Suppressor macrophage treated with lipopolysaccharide for 4 hours (primary cell): ENCODE measurements at places on chromosomes 4 and X.

GRCh38 chrX:19772822-19773628 lies 114.4 kb downstream of the SH3KBP1 start:
- DNase-seq, result no peak

DNA sequence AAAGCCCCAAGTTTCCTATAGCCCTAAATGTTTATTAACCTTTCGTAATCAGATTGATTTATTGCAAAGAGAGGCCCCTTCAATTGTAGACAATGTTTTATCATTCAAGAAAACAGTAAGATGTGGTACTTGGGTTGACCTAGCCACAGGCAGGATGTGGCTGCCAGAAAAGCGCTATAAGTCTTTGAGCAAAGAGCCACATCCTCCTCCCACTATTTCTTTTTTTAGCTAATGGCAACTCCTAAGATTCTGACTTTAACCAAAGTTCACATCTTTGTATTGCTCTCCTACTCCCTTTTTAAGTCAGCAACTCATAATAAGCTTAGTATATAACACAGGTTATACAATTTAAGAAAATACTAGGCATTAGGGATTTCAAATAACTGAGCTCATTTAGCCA lies 70.7 kb upstream of the PPP3CA start:
- DNase-seq, result no peak

DNA sequence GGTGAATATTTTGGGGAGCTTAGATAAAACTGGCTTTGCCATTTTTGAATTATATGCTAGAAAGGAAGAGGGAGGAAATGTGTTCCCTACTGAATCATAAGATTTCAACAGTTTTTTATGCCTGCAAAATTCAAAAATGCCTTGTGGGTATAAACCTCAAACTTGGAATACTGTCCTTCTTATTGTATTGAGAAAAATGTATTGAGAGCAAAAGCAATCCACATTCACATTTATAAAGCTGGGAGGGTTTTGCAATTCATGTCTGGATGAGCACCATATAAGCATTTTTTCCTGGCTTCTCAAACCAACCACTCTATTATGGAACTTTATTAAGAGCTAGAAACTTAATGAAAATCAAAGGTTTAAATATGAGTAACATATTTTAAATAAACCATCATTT lies 289.8 kb downstream of the PCDH7 start:
- no peak for DNase-seq

DNA sequence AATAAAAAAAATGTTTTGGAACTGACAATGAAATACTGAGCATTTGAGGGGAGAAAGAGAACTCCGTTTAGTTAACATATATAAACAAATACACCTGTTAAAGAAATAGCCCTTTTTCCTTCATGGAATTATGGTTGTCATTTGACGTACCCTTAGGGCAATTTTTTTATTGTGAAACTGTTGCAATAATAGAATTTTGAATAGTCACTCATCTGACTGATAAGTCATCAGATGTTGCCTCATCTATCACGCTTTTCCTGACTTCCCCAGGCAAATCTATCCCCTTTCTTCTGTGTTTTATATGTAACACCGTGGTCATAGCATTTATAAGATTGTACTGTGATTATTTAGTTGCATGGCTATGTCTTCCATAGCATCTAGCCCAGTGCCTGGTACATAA lies 69.0 kb upstream of the HDAC8 start:
- peak; percentile 42 for DNase-seq

GRCh38 chrX:72526534-72527508 lies 45.8 kb downstream of the HDAC8 start:
- peak; percentile 1 for DNase-seq

GRCh38 chrX:84724576-84724975 lies 222.3 kb upstream of the HDX start:
- no peak for DNase-seq

- DNase-seq, result no peak
These were observed 1.7 kb upstream of the UBA1 start for GRCh38 chrX:47191806-47192401.

GRCh38 chr4:126939401-126939800 lies 693.4 kb upstream of the INTU start:
- no peak for DNase-seq

- peak; percentile 10 for DNase-seq
These were observed 38.6 kb upstream of the AMELX start for GRCh38 chrX:11254417-11255109.

- DNase-seq, result peak; percentile 25
These were observed 19.2 kb downstream of the PPP3CA start for GRCh38 chr4:101328063-101328602.

- DNase-seq, result no peak
These were observed 566.4 kb downstream of the PPARGC1A start for GRCh38 chr4:23323436-23323835.

DNA sequence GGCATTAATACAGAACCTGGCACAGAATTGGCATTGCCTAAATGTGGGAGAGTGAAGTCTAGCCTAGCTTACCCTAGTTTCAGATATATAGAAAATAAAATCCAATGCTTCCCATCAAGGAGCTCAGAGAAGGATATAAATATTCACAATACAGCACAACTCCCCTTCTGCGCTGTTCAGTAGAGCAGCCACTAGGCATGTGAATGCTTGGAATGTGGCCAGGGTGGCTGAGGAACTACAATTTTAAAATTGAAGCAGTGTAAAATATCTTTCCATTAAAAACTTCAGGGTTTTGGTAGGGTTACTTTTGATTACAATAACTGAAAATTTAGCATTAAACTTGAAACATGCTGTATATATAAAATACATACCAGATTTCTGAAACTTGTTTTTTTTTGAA lies 19.5 kb downstream of the ZNF518B start:
- DNase-seq, result no peak

- DNase-seq, result no peak
These were observed 67.6 kb upstream of the GYPA start for GRCh38 chr4:144208074-144208473.

- DNase-seq, result peak; percentile 1
These were observed 3.1 kb upstream of the P2RY4 start for GRCh38 chrX:70262952-70263567.

DNA sequence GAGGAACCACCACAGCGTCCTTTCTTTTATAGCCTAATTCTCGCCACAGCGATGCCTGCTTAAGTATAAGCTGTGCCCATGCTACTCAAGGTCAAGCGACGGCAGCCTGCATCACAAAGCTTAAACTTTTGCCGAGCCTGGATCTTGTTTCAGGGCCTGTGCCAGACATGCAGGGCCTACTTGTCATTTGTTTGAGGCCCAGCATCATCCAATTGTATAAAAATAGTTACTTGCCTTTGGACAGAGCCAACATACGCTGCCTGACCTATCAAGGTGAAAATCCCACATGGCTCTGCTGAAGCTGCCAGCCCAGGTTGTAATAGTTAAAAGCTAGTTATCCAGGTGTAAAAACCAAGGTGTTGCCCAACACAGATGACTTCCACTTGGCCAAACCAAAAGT lies 107.1 kb downstream of the TMEM131L start:
- DNase-seq, result no peak

GRCh38 chr4:11286533-11286932 lies 142.2 kb downstream of the HS3ST1 start:
- peak; percentile 2 for DNase-seq

- DNase-seq, result no peak
These were observed 13.1 kb downstream of the HSD17B13 start for GRCh38 chr4:87309625-87310024.

DNA sequence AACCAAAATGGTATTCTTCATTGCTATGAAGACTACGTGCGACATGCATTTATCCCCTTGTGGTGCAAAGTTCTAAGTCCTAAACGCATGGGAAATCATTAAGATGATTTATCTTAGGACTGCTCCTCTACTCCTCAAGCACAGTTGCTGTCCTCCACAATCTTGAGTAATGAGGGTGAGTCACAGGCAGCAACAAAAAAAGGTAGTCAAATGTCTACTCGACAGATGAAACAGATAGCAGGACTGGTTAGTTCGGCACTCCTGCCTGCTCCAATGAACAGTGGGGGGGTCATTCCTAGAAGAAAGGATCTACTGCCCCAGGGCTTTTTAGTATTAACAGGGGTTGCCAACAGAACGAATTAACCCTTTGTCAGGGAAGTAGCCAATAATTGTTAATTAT lies 233.7 kb upstream of the FGF13 start:
- DNase-seq, result no peak

- DNase-seq, result peak; percentile 54
These were observed 104.4 kb upstream of the CXCL13 start for GRCh38 chr4:77501240-77501639.

GRCh38 chr4:32564626-32565025 lies 1844.5 kb downstream of the PCDH7 start:
- DNase-seq, result no peak

- DNase-seq, result no peak
These were observed 153.0 kb upstream of the PPP1R2C start for GRCh38 chrX:42930951-42931350.

DNA sequence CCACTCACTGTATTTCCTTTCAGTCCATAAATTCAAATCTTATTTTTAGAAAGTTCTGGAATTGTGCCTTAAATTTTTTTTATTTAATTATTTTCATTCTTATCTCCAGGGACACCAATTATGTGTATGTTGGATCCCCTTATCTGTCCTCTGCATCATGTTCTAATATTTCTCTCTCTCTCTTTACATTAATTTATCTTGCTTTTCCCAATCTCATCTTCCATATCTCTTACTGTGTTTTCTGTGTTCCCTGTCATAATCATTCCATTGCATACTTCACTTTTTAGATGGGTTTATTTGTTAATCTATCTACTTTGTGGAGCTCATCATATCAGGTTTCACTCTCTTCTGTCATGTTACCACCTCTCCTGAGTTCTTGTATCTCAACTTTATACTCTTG lies 37.4 kb downstream of the PPP2R2C start:
- no peak for DNase-seq

DNA sequence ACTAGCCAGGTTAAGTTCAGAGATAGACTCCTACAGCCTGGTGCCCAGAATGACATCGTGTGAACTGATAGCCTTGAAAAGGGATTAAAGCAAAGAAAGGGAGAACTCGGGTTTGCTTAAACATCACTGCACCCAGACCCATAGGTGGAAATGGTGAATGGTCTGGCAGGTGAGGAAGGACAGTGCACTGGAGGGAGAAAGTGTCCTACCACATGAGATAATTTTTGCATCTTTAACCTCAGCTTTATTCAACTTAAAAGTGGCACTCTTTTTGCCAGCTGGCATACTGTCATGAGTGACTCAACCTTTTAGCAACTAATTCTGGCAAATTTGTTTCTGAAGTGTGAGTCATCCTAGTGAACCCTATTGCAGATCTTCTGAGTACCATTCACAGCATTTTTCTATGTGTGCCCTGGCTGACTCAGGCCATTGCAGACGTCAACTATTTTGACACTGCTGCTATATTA lies 53.0 kb upstream of the DAPP1 start:
- DNase-seq, result peak; percentile 9

DNA sequence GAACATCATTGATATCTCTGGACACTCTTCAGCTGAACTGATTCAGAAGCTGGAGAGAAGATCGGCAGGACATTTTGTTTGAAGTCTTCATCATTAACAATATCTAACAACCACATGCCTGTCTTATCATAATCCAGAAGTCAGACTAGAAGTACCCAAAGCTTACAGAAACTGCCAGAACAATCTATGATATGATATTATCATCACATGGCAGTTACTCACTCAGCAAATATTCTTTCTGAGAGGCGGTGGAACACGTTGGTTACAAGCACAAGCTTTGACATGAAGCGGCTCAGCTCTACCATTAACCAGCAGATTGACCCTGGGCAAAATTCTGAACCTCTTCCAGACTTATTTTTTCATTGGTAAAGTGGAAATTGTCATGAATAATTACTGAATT lies 69.4 kb upstream of the KIT start:
- DNase-seq, result no peak

GRCh38 chrX:95911062-95911461 lies 773.6 kb upstream of the DIAPH2 start:
- no peak for DNase-seq

- DNase-seq, result no peak
These were observed 244.9 kb upstream of the AGA start for GRCh38 chr4:177687117-177687516.

DNA sequence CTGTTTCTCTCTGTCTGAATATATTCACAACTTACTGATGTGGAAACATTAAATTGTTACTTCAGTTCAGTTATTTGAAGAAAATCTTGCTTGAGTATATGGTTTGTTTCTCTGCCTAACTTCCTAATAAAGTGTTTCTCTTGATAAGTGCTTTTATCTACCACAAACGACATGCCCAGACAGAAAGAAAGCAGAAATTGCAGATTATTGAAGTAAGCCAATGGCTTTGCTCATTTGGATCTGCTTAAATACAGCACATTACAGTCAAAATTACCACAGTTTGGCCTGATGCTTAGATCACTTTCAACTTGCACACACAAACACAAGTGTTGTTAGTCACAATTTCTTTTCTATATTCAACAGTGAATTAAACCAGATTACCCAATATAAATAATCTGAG lies 68.0 kb downstream of the ATOH1 start:
- no peak for DNase-seq

- peak; percentile 1 for DNase-seq
These were observed 258.3 kb upstream of the GABRA2 start for GRCh38 chr4:46648088-46648744.

DNA sequence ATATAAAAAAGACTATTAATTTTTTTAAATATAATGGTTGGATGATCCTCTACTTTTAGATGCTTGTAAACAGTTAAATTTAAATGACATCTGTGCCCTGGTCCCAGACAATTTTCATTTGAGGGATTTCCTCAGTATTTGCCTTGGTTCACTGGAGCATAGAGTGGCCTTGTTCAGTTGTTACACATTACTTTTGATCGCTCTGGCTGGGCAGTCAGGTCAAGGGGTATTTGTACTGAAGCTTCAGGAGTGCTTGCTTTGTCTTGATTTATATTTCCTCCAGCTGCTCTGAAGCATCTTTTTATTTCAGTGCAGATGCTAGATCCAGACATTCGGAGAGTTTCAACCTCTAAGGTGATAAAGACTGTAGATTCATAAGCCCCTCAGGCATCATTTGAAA lies 50.0 kb downstream of the COMMD8 start:
- no peak for DNase-seq

GRCh38 chr4:184649971-184650855 lies 675 bp downstream of the PRIMPOL start:
- peak; percentile 66 for DNase-seq

DNA sequence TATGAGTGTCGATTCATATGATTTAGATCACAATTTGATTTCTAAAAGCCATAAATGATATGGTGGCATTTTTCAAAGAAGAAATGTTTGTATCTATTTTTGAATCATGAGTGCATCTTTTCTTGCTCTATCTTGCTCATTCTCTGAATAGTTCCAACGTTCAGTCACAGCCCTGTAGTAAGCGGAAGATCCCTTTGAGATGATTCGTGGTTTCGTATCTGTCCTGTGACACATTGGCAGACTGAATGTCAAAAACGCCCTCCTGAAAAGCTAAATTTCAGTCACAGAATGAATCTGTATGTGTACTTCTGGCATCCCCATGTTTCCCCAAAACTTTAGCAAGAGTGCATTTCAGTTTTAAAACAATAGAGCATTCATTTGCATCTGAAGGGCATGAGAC lies 1066.9 kb upstream of the TENM3 start:
- DNase-seq, result no peak

DNA sequence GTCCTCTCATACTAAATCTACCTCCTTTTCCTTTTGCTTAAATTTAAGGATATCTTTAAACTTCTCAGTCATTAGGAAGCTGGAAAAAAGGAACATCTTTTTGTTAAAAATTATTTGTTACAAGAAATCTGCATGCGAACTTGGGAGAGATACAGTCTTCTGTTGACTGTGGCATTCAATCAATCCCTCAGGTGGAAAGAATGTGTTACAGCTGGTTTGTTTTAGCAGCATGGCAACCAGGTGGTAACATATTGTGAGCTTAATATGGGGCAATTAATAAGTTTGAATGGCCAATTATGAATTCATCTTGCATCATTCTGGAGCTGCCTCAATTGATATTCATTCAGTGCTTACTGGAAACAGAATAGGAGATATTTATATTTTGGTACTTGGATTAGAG lies 135.0 kb downstream of the GC start:
- DNase-seq, result no peak
